Stimulated activated CD4-positive, alpha-beta T cell treated with anti-CD3 and anti-CD28 coated beads, Interleukin-1b, Interleukin-23, amount 100 ng/mL, for 4 hours (primary cell): ENCODE measurements at places on chromosomes 4 and X.
A peak's percentile ranks its signal among the peaks of the same experiment; 100 is the strongest.

DNA sequence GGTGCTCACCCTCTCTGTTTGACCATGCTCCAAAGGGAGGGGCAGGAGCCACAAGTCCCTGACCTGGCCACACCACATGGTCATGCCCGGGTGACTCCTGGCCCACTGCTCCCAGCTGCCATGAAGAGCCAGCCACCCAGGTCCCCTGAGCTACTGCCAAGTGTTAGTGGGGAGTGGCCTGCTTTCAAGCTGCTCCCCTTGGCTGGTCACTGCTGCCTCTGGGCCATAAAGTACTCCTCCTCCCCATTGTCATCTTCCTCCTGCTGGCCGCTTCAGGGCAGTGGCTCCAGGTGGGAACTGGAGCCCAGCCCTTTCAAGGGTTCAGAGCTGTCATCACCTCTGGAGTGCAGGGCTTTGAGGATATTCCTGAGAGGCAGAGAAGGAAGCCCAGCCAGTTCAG is 27.3 kb upstream of the RBBP7 start:
- no peak for DNase-seq

DNA sequence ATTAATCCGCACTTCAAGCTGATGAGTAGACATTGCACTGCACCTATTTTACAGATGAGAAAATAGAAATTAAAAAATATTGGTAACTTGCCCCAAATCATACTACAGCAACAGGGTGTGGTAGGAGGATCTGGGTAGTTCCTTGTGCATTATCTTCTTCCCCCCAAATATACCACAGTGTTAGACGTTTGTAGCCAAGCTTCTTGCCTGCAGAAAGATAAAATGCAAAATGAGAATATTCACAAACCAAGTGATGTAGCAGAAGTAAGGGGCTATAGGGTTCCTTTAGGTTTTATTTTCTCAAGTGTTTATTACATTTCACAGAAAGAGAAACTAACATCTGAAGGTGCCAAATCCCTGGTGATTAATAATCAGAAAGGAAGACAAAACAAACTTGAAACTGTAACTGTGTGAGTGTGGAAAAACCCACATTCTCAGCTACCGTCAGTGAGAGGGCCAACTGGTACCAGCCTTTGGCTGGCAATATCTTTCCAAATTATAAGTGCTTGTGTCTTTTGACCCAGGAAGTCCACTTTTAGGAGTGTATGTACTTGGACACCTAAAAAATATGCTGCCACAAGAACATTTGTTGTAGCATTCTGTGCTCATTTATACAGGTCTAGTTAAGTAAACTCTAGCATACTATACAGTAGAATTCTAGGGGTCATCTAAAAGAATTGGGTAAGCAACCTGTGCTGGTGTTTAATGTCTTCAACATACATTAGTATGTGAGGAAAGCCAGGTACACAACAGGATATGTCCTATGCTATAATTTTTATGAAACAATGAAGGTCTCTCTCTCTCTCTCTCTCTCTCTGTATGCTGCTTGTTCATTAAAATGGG is 6.7 kb upstream of the CD38 start:
- no peak for DNase-seq

DNA sequence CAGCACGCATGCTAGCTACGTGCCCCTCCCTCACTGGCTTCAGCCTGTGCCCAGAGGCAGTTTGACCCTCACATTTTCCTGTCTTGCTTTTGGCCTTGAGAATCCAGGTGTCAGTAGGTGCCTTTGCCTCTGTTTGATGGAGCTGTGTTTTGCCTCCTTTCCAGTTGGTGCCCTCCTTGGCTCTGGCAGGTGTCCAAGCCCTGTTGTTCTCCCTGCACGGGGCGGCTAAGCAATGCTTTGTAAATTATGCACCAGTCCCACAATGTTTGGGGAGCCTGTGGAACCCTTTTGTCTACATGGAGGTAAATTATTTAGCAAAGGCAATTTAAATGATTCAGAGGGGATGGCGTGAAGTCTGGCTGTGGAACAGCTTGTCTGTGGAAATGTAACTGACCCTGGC is 202.9 kb upstream of the BOD1L1 start:
- no peak for DNase-seq

- DNase-seq, result no peak
Measured at GRCh38 chr4:1967512-1968149, 41.1 kb downstream of the NELFA start.

GRCh38 chr4:154189346-154189745 is 302.3 kb downstream of the DCHS2 start:
- DNase-seq, result no peak

DNA sequence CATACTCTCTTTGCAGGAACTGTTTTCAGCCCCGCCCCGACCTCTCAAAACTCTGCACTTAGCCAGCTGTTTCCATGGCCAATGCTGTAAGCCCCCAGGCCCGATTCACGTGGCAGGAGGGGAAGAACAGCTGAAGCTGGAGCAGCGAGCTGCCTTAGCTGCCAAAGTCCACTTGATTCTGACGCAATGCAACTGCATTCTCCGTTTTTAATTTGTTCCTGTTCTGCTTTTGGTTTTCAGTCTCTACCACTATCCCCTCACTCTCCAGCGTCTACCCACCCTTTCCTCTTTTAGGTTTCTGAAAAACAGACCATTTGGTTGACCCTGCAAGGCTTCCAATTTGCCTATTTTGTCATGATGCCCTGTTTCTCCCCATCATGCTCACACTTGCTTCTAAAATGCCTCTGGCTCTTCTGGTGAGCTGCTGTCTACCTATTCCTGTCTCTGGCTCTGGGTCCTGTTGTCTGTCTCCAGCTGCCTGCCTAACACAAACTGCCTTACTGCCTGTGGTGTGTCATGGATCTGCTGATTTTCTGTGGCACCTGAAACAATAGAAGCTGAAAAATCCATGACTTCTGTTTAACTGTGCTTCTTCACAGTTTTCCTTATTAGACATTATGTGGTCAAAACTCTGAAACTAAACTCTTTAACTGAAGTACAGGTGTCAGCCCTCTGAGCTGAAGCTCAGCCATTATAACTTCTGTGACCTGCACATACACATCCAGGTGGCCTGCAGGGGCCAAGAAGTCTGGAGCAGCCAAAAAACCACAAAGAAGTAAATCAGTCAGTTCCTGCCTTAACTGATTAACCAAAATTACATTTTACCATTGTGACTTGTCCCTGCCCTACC is 160.5 kb upstream of the AGTR2 start:
- DNase-seq, result no peak

DNA sequence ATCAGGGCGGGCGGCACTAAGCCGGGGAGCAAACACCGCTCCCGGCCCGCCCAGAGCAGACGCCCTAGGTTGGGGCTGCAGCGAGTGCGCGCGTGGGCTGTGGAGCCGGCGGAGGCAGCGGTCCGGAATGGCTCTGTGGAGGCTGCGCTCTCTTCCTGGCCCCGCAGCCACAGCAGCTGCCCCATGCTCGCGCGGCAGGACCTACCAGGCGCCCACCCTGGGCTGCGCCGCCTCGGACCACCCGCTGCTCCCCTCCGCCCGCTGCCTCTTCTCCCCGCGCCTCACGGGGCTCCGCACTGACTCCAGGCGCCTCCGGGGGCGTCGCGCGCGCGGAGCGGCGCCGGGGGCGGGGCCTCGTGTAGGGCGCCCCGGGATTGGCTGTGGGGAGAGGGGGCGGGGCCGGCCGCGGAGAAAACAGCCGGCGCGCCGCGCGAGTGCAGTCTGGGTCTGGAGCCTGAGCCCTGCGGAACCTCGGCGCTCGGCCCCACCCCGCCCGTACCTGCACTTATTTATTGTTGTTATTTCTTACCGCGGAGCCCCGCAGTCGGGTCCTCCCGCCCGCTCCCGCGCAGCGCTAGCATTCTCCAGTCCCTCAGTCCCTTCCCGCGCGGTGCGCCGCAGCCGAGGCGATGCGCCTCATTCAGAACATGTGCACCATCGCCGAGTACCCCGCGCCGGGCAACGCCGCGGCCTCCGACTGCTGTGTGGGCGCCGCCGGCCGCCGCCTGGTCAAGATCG is at the start of gene RASL11B:
TSS of gene RASL11B (plus strand) at position 439 of the 738 bp plus-strand sequence. CDS start at position 630, 191 bp downstream.
- peak; percentile 71 for DNase-seq

GRCh38 chrX:151703487-151703886 is 8.2 kb downstream of the PRRG3 start:
- DNase-seq, result no peak

- DNase-seq, result no peak
Measured at GRCh38 chr4:130186931-130187330, 1091.0 kb downstream of the C4orf33 start.
